Suppressor macrophage treated with lipopolysaccharide for 4 hours (primary cell): ENCODE measurements at places on chromosomes 3 and 15.

DNA sequence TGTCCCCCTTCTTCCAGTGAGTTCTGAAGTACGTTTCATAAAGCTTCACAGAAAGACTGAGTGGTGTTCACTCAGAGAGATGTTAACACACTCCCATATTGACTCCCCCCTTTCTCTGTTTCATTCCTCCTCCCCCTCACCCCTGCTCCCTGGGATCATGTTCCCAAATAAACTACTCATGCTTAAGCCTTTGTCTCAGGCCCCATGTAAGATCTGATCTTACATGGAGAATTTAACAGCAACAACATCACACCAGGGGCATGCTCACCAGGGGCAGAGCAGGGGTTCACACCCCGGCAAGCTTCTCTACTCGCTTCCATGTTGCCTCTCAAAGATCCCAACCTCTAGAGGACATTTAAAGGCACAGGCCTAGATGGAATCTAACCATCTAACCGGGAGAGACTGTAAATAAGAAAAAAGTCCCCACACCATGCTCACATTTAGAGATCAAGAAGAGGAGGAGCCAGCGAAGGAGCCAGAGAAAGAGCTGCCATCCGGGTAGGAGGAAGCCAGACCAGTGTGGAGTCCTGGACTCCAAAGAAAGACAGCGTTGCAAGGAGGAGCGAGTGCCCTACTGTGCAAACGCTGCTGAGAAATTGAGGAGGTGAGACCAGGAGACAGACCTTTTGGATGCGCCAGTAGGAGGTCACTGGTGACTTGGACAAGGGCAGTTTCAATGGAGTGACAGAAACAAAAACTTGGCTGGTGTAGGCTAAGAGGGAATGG, 21.4 kb upstream of the SRP14 start:
- no peak for DNase-seq

DNA sequence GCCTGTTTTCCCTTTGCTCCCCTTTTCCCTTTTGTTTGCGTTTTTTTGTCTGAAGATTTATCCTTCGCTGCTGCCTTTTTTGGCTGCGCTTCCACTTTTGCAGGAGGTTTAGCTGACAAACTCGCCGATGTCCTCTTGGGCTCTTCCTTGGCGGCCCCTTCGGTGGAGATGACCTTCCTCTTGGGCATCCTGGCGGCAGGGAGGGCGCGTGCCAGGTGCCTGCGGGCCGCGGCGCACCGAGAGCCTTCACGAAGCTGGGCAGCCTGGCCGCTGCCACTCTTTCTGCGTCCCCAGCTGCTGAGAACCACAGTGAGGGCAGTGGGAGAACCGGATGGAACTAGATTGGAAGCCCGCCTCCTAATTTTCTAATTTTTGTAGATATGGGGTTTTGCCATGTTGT, 197.1 kb upstream of the C2CD4B start:
- no peak for DNase-seq

DNA sequence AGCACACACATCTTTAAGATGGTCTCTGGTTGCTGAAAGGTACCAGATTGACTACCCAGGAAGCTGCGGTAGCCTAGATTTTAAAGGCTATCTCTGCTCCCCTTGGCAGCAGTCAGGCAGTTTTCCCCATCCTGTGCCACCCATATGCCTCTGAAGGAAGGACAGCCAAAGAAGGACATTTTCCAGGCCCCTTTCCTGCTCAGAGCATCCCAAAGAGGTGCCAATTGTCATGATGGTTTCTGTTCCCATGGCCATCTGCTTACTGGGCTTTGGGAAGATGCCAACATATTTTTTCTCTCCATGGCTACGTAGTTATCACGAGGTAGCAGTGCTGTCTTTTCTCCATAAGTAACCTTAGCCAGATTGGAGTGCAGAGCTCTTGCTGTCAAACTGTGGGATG, 39.7 kb downstream of the UNC13C start:
- no peak for DNase-seq

DNA sequence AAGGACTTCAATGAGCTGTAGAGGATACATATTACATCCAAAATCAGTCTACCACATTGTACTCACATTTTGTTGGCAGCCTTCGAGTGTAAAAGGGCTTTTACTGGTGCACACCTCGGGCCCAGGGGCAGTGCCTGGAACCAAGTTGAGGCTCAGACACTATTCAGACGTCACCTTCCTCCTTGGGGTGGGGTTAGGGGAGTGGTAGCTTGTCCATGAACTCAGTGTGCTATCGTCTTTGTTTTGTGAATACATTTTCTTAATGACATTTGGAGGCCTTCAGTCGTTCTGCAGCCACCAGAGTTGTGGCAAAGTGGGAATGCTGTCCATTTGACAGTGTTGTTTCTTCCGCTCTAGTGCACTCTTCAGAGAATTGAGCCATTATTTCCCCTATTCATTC, 114.2 kb downstream of the PGPEP1L start:
- no peak for DNase-seq

DNA sequence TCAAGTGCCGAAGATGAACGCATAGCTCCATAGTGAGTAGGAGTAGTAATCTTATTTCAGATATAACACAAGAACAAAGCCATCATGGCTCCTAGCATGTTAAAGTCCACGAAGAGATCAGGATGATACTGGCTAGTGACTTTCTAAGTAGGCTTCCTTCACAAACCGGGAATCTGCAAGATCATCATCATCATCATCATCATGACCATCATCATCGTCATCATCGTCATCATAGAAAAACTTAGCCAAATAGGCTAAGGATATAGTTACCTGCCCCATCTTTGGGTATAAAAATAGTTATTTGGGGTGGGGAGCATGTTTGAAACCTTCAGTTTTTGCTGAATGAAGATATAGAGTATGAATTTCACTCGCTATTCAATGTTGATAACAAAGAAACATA, 57.9 kb downstream of the PYDC2 start:
- DNase-seq: no peak

DNA sequence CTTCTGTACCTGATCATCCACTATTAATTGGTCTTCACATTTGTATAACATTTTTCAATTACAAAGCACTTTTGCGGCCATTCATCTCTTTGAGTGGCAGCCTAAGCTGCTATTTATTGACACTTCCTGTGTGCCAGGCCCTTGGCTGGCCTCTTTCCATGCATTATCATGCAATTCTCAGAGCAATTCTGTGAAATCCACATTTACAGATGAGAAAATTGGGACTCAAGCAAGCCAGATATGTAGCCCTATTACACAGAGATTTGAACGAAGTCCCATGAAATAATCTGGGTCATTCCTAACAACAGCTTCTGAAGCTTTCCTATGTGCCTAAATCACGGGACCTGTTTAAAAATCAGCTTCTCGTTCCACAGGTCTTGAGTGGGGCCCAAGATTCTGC, 17.4 kb downstream of the SLC6A1 start:
- DNase-seq: no peak

DNA sequence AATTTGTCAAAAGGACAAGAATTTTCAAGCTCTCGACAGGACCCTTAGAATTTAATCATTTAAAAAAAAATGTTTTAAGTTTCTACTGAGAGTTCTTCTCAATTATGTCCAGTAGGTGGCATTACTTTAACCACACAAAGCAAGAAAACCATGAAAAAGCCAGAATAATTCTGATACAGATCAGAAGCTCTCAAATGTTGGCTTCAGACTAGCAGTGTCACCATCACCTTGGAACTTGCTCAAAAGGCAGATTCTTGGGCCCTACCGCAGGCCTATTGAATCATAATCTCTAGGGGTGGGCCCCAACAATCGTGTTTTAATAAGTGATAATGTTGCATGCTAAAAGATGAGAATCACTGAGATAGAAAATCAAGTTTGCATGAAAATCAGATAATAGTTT, 99.5 kb upstream of the KCNMB2 start:
- DNase-seq: peak; percentile 27

GRCh38 chr3:1197051-1197450, 104.2 kb downstream of the CNTN6 start:
- no peak for DNase-seq

- DNase-seq: peak; percentile 46
Measured at GRCh38 chr15:90686435-90687218, 30.5 kb upstream of the BLM start.

GRCh38 chr3:119673875-119674274, 3.3 kb downstream of the COX17 start:
- no peak for DNase-seq

DNA sequence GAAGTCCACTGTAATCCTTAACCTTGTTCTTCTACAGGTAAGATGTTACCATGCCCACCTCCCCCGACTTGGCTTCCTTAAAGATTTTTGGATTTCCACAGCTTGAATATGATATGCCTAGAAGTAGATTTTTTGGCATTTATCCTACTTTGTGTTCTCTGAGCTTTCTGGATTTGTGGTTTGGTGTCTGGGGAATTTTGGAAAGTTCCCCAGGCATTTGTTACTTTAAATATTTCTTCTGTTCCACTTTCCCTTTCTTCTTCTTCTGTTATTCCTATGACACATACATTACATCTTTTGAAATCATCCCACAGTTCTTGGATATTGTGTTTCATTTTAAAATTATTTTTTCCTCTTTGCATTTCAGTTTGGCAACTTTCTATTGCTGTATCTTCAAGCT, 122.1 kb upstream of the TMEM108 start:
- DNase-seq: peak; percentile 17

- DNase-seq: no peak
Measured at GRCh38 chr3:151768393-151768930, 34.7 kb downstream of the AADACL2 start.

GRCh38 chr15:62445244-62445643, 280.2 kb upstream of the C2CD4B start:
- no peak for DNase-seq

DNA sequence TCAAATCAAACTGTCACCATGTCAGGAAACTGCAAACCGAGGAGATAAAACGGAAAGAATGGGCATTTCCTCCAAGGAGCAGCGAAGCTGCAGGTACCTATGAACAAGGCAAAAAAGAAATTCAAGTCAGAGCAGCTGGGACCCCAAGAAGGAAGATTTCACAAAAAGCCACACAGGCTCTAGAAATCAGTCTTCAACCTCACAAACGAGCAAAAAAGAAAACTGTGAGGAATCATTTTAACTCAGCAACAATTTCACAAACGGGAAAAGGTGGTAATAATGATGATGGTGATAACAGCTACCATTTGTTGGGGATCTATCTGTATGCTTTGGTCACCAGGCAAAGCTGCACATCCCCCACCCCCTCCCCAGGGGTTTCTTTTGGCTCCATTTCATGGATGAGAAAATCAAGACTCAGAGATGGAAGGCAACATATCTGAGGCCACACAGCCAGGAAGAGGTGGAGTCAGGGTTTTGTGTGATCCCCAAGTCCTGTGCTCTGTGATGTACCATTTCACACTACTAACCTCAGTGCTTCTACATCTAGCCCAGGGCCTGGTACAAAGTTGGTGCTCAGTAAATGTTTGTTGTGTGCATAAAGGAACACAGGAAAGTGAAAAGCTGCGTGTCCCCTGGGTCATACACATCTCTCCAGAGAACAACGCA, 109.9 kb downstream of the IQSEC1 start:
- no peak for DNase-seq

- no peak for DNase-seq
Measured at GRCh38 chr3:123971406-123971805, 10.4 kb upstream of the CCDC14 start.

GRCh38 chr3:148455098-148455497, 242.6 kb upstream of the AGTR1 start:
- no peak for DNase-seq

DNA sequence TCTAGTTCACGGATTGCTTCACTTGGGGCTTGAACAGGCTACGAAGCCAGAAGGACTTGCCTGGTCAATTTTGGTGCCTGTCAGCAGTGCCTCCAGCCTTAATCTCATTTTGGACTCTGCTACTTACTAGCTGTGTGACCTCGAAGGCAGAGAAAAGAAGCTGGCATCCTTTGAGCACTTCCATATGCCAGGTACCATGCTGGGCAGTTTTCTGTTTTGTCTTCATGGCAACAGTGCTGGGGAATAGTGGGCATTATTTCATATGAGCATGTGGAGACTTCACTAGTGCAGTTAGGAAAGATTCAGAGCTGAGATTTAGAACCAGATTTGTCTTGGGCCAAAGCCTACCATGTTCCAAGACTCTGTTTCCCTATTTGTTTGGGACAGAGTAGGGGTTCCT, 92.2 kb downstream of the LRTM1 start:
- no peak for DNase-seq

DNA sequence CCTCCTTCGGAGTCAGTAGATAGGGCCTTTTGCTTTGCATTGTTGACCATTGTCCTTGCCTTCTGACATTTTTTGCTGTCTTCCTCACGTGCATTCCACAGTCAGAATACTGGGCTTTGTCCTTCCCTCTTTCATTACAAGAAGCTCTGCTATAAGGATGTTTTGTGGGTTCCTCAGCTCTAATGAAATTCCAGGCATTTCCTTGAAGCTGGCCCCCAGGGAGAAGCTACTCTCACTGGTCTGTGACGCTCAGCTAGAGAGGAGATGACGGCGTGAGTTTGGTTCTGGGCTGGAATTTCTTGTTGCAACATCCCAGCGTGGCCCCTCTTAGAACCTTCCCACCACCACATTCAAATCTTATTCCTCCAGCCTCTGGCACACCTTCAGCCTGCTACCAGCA, 210.2 kb downstream of the TJP1 start:
- DNase-seq: no peak

GRCh38 chr3:123332124-123332641, 116.7 kb downstream of the ADCY5 start:
- DNase-seq: no peak

DNA sequence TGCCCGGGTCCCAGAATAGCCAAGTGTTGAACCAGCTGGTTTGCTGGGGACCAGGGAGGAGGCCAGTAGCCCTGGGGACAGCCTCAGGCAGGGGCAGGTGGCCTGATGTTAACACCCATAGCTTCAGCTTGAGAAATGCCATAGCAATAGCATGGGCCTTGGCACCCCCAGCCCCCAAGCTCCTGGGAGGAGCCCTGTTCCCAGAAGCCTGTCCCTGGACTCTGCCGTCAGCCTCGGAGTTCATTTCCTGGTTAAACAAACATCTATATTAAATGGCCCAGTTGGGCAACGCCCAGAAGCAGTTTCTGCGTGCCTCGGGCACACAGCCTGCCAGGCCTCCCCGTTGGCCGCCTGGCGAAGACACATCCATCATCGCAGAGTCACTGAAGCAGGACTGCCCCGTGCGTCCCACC, 58.2 kb downstream of the FGD5 start:
- DNase-seq: no peak
